ENCODE measurements at places on chromosomes 1 and 21.

GRCh38 chr1:202329891-202330290 lies 11.8 kb downstream of the UBE2T start:
- no peak for ATAC-seq

DNA sequence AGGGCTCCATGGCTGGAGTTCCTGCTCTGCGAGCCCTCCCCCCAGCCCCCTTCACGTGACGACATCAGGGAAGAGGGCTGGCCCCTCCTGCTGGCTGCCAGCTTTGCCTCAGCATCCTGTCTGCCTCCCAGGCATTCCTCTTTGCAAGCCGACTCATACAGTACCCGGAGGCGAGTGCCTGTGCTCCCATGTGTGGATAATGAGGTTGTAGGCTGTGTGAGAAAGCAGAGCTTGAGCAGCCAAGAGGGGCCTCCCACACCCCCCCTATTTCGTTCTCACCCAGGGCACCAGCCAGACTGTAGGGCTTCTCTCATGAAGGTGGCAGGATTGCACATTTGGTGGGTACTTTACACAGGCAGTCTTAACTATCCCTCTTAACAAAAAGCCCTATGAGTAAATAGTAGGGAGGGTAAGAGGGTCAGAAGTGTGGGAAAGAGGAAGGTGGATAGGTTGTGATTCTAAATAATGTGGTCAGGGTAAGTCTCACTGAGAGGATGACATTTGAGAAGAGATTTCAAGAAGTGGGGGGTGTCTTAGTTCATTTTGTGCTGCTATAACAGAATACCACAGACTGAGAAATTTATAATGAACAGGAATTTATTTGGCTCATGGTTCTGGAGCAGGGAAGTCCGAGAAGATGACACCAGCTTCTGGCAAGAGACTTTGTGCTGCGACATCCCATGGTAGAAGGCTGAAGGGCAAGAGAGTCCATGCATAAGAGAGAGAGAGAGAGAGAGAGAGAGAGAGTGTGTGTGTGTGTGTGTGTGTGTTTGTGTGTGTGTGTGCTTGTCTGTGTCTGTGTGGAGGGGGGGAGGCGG lies 113.5 kb downstream of the OMA1 start:
- no peak for ATAC-seq

- no peak for ATAC-seq
Measured at GRCh38 chr1:8198522-8198921, 119.4 kb upstream of the SLC45A1 start.

DNA sequence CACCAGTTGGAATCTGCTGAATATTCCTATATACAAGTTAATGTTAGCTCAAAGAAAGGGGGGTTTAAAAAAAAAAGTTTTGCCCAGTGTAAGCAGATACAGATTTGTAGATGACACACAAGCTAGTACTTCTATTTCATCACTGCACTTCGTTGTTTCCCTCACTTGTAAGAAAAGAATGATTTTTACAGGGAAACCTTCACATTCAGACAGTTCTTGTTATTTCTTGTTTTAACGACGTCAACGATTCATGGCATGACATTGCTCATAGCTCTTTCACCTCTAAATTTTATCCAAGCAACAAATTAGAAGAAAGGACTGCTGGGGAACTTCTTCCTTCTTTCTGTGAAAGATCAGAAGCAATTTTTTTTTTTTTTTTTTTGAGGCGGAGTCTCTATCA lies 25.7 kb upstream of the C1orf105 start:
- peak; percentile 7 for ATAC-seq

GRCh38 chr1:170592591-170593111 lies 60.7 kb downstream of the GORAB start:
- ATAC-seq, result no peak

GRCh38 chr1:6703016-6703415 lies 1.4 kb upstream of the DNAJC11 start:
- ATAC-seq, result no peak

DNA sequence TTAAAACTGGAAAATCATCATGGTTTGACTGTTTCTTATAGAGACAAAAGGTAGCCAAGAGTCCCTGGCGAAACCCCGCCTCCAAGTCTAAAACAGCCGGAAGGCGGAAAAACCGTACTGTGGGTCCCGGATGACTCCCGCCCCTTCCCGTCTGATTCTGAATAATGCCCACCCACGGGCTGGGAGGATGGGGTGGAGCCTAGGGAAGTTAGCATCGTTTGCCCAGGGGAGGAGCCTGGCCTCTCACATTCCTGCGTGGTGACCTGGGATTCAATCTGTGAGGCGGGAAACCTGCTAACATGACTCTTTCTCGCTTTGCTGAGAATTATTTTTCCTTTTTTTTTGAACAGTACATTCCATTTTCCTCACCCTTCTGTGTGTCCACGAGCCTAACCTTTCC lies 124.9 kb downstream of the KCNK1 start:
- no peak for ATAC-seq

DNA sequence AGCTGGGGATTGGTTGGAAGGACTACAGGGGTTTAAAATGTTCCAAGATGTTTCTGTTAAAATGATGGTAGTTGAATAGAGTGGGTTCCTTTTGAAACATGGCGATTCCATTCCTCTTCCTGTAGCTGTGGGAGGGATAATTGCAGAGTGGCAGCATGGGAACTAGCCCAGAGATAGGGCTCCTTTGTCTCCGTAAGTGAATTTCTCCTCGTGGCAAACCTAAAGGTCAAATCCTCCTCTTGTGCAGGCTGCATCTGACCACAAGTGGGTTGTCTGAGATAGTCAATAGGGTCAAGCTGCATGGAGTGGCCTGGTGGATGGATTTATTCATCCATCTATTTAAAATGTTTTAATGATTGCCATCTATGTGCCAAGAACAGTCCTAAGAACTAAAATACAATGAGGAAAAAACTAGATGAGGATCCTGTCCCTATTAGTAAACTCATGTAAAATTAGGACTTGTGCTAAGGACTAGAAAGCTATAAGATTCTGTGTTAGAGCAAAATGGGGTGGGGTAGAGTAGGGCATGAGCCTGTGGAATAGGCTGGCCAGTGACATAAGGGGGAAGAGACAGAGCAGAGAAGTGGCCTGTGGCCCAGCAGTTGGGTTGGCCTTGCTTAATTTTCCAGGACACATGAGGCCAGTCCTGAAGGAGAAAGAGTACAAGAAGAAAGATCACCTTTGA lies 89.1 kb upstream of the IVNS1ABP start:
- ATAC-seq, result no peak

DNA sequence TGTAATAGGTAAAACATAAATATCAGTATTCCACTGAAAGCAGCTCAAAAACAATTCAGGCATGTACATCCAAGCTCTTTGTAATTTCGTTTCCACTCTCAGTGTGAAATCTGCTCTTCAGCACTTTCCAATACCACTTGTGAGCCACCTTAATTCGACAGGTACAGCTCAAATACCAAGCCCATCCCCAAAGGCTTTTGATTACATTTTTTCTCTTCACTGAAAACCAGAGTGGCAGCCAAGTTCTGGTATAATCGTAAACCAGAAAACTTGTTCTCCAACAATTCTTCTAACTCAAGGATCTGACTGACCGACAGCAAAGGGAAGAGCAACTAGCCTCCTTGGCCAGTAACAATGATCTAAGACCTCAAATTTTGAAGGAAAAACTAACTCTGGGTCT lies 36.8 kb downstream of the FBXO42 start:
- no peak for ATAC-seq

DNA sequence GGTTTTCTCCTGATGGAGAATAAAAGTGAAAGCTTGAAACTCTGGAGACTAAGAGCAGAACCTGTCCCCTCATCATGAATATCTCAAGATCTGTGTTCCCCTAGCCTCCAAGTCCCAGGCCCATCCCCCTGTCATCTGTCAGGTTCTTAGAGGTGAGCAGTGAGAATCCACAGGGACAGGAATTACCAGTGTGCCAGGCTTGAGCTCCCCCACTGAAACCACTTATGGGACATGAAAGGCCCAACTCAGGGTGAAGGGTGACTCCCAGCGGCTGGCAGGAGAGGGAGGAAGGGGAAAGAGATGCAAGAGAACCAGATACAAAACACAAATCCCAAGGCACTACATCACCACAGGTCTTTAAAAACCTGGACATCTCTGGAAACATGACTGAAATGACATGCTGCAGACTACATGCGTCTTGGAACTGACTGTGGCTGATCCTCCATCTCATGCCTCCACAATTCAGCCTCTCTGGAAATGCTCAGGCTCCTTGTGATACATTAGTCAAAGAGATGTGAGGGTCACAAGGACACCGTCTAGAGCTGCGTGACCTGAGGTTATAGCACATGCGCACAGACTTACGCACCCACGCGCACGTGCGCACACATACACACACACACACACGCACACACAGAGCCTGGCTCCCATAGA lies 6.8 kb upstream of the LY9 start:
- ATAC-seq, result no peak

- no peak for ATAC-seq
Measured at GRCh38 chr21:45409466-45410150, 4.6 kb downstream of the COL18A1 start.

GRCh38 chr1:212990276-212990675 lies 25.4 kb downstream of the ANGEL2 start:
- peak; percentile 63 for ATAC-seq

- no peak for ATAC-seq
Measured at GRCh38 chr1:203175237-203175826, at the start of gene MYBPH. Gene MYBPH, minus strand, starts transcription at chr1:203175826. Its CDS starts 71 bp downstream, at chr1:203175755.

DNA sequence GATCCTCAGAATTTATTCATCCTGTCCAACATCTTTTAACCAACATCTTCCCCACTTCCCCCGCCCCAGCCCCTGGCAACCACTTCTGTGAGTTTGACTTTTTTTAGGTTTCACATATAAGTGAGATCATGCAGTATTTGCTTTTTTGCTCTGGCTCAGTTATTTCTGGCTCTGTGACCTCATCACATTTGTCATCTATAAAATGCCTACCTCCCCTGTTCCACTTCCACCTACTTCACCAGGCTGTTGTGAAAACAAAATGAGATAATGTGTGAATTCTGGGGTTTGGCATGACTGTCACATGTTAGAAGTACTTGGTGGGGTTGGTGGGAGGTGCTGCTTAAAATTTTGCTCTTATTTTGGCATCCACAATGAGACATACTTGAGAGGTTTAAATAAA lies 18.4 kb downstream of the HHAT start:
- peak; percentile 46 for ATAC-seq

DNA sequence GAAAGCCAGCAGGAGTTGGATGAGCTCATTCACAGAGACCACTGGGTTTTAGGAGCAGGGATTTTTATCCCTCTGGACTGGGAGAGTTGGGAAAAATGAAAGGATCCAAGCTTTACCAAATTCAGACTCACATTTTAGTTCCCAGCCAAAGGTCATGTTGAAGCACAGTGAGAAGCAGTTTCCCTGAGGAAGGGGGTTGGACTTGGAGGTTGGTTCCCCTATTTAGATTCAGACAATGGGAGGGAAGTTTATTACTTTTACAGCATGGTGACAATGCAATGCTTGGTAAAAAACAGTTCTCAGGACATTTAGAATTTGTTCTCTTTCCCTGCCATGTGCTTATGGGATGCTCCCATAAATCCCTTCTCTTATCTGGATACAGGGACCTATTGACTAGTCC lies 57.3 kb upstream of the ZNF648 start:
- ATAC-seq, result no peak

GRCh38 chr1:22418933-22419382 lies 32.7 kb upstream of the ZBTB40 start:
- ATAC-seq, result no peak

GRCh38 chr21:41207401-41208375 lies 39.7 kb downstream of the BACE2 start:
- no peak for ATAC-seq

DNA sequence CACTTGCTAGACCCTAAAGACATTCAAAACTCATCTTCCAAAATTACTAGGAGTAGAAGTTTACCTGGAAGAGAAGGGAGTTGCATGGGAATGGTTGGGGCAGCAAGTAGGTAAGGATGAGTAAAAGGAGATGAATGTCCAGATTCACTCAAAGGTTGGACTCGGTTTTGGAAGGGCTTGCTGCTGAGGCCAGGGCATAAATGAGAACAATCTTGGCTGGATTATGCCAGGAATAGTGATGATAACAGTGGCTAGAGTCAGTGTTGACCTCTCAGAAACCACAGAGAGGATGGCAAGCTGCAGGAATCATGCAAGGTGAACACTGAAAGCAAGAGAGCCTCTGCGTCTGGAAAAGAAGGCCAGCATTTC lies 43.4 kb downstream of the C8A start:
- ATAC-seq, result no peak

- ATAC-seq, result no peak
Measured at GRCh38 chr1:50979937-50980336, 9.9 kb downstream of the CDKN2C start.

GRCh38 chr1:99236756-99237155 lies 27.5 kb upstream of the PLPPR4 start:
- ATAC-seq, result no peak

DNA sequence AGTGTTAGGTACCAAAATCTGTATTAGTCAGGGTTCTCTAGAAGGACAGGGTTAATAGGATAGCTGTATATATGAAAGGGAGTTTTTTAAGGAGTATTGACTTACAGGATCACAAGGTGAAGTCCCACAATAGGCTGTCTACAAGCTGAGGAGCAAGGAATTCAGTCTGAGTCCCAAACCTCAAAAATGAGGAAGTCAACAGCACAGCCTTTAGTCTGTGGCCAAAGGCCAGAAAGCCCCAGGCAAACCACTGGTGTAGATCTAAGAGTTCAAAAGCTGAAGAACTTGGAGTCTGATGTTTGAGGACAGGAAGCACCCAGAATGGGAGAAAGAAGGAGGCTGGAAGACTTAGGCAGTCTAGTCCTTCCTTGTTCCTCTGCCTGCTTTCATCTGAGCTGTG lies 487.5 kb upstream of the CHRM3 start:
- no peak for ATAC-seq

DNA sequence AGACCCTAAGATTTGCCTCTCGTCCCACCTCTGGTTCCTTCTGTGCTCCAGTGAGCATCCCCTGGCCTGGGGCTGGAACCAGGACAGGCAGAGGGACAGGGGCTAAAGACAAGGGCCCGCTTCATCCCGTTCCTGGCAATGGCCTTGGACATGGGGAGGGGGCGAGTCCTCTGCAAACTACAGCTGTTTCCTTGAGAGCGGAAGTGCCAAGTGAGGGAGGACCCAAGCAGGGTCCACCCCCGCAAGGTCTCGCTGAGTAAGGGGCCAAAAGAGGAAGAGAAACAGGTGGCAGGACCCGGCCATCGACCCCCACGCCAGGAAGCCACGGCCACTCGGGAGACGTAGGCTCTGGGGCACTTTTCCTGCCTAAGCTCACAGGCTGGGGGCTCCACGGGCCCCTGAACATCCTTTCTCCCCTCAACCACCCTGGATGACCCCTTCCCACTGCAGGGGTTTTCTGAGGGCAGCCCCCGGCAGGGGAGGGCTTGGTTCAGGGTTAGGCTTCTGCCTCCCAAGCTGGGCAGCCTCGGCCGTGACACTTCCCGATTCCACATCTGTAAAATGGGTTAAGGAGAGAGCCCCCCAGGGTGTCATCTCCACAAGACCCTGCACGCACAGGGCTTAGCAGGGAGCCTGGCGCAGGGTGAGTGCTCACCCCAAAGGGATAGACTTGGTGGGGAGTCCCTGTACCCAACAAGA lies 17.9 kb upstream of the PLEKHG5 start:
- ATAC-seq, result no peak

- ATAC-seq, result no peak
Measured at GRCh38 chr1:172041742-172042141, 200.4 kb downstream of the DNM3 start.
